ENCODE measurements at places on chromosomes 11 and 22.

- DNase-seq = no peak
These were observed 1156.6 kb downstream of the TBC1D22A start for GRCh38 chr22:47919001-47919441.

DNA sequence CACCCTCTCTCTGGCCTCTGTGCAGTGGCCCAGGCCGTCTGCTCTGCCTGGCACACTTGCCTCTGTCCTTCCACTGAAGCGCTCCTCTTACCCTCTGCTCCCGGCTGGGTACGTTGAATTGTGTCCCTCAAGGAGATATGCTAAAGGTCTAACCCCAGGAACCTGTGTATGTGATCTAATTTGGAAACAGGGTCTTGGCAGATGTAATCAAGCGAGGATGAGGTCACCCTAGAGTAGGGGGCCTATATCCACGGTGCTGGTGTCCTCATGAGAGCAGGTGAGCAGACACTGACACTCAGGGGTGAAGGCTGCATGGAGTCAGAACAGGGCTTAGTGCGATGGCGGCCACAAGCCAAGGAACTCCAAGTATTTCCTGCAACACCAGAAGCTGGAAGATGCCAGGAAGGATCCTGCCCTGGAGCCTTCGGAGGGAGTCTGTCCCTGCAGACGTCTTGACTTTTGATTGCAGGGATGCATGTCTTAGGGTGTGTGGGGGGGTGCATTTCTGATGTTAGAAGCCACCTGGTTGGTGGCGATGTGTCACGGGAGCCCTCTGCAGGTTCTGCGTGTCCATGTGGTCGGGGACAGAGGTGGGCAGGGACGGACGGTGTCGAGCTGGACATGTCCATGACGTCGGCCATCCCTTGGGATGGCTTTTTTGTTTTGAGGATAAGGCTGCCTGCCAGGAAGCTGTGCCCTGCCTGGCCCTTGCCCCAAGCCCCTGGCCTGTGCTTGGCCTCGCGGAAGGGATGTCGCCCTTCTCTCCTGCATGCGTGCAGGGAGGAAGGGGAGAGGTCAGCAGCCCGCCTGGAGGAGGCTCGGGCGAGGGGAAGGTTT is 68.6 kb downstream of the LRP5 start:
- no peak for DNase-seq

GRCh38 chr22:44928136-44928463 is 81.7 kb downstream of the PHF21B start:
- DNase-seq = no peak

DNA sequence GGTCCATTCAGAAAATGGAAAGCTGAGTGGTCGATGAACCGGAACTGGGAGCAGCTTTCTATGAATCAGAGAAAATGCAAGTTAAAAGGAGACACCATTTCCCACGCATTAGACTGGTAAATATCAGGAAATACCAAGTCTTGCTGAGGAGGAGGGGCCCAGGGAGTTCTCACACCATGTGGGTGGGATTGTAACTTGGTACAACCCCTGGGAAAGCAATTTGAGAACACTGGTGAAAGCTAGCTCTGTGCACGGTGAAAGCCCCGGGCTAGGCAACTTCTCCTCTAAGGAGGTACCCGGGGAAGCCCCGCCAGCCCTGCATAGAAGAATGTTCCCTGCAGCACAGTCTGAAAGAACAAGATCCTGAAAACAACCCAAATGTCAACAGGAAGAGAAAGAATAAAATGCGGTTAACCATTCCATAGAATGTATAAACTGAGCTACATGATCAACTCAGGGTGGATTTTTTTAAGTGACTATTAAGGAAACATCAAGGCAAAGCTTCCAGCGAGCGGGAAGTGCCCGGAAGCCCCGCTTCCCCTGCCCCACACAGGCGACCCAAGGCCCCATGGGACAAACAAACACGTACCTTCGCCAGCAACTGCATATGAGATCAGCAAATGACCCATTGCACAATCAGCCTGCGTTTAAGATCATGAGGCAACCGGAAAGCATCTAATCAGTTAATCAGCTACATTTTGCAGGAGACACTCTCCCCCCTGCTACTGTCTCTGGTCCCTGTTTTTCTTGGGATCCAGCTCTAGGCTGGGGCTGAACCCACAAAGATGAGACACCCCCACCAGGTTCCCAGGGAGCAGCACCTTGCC is 11.3 kb downstream of the SHANK2 start:
- no peak for DNase-seq

DNA sequence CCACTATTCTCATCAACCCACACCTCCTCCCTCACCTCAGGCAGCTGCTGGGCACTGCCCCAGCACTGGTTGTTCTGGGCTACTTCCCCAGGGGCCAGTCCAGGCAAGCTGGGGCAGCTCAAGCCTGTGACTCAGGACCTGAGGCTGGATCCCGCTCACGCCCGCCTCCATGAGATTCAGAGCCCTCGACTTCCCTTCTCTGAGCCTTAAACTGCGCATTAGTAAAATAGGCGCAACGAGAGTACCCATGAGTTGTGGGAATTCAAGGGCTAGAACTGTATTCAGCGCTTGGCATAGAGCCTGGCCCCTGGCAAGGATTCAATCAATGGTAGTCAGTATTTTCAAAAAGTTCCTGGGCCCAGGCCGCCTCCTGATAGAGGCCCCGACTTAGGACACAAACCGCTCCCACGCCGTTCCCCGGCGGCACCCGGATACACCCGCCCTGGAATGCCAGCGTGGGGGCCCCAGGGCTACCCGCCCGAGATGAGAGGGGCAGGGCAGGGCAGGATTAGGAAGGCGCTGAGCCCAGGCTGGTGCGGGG is 723 bp upstream of the CD82 start:
- no peak for DNase-seq

- no peak for DNase-seq
These were observed 115.9 kb downstream of the NAV2 start for GRCh38 chr11:19828382-19829108.

DNA sequence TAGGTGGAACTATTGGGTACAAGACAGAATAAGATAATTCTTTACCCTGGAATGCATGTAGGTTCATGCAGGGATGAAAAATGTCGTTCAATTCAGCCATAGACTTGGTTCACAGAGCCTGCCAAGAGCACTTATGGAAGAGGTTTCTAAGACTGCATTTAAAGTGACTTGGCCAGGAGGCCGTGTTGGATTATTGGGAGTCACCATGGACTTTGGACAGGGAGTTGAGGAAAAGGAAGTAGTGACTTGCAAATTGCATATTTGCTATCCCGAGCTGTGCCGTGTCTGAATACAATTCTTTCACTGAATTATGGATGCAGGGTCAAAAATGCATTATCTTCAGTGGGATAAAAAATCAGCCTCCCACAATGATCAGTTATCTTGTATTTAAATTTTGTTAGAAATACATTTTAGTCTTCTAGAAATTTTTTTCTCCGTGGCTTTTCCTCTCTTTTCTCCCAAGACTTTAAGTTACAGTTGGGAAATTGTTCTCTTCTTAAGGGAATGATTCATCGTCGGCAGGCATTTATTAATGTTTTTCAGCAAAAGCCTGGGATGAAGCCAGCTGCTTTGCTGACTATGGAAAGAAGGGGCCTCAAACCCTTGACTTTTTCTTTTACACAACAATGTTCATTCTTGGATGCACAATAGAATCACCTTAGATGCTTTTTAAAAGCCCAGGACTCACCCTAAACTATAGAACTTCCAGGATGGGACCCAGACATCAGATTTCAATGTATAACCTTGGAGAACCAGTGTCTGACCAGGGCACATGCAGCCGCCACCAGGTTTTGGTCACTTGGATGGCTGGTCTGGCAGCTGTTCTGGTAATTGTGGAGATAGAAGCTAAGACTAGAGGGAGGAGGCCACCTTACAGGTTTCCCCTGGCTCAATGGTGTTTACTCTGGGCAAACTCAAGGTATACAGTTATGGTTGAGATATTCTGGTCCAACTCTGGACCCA is 70.8 kb downstream of the FAT3 start:
- no peak for DNase-seq
